Activated CD4-positive, alpha-beta T cell treated with anti-CD3 and anti-CD28 coated beads, Interleukin-2, amount 50 U/mL, for 48 hours (primary cell): ENCODE measurements at places on chromosomes 13 and 19.

GRCh38 chr13:98977568-98978265, at the start of gene DOCK9:
Gene DOCK9, minus strand, starts transcription at chr13:98978064. Its CDS starts 155 bp downstream, at chr13:98977909.
- no peak for DNase-seq

GRCh38 chr19:29598036-29598435, 8.0 kb upstream of the POP4 start:
- DNase-seq, result no peak

GRCh38 chr13:73065665-73066340, 7.0 kb downstream of the KLF5 start:
- no peak for DNase-seq

DNA sequence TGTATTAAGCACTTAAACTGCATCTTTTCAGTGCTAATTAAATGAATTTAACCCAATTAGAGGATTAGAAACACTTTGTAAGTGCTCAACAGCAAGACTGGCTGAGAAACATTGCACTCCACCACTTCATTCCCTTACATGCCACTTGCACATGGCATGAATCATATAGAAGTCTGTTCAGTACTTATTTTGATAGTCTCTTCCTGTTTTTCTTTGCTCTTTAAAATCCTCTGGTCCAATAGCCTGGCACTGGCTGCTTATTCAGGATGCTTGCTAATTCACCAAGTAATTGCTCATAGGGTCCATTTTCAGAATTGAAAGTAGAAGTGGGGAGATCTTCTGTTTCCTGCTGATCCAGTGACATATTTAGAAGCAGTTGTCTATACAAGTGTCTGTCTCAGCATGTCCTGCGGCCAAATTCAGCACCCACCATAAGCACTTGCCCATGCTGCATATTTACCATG, 900.1 kb downstream of the PCDH9 start:
- no peak for DNase-seq

DNA sequence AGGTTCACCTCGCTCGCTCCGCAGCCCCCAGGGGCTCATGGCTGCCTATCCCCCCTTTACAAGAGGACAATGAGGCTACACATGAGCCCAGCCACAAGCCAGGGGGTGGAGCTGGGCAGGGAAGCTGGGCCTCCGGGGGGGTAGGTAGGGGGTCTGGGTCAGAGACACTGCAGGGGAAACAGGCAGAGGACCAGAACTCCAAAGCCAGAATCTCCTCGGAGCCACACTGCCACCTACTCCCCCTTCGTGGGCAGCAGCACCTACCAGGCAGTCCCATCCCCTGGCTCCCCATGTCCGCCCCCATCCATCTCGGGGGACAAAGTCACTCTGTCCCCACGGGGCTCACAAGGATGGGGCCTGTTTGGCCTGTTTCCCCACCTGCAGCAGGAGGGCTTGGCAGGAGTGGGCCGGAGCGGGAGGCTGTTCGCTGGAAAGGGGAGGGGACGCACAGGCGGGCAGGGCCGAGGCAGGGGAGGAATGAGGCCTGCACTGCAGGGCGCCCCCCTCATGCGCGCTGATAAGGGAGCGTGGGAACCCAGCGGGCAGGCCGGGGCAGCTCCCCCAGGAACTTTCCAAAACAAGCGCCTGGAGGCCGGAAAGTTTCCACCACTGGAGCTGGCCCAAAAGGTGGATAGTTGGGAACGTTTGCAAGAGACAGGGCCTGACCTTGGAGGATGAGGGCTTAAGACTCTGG, 545 bp upstream of the ISYNA1 start:
- no peak for DNase-seq

- DNase-seq, result no peak
Measured at GRCh38 chr19:19662871-19663255, 613 bp downstream of the ATP13A1 start.

DNA sequence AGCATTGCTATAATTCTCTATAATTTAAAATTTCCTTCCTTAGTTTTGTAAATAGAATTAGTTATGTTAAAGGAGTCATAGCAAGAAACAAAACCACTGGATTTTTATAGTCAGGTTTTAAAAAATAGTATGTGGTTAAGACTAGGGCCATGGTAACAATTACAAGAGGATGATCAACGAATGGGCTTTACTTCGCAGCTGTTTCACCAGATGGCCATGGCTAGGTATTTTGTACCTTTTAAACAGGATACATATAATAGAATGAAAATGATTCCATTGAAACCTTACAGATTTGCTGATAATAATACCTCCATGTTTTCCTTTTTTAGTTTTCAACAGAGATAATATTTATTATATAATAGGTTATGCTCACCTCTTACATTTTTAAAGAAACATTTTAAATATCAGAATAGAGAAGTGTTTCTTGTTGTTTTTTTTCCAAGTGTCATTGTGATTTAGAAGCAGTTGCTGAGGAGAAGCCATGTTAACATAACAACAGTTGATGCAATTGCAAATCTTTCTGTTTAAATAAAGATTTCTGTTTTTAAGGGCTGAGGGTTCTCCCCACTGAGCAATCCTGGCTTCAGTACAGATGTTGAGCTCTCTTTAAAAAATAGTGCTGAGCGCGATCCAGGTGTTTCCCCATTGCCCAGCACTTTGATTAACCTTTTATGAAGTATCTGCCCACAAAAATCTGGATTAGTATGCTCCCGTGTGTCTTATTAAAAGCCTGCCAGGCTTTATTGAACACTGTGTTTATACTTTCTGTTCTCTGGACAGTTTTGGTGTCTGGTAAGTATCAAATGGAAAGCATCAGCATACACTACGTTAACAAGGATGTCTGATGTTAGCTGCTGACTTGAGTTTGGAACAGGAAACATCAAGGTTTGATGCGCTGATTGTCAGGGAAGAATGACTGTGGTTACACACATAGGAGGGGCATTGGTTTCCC, 205.3 kb downstream of the HS6ST3 start:
- no peak for DNase-seq

DNA sequence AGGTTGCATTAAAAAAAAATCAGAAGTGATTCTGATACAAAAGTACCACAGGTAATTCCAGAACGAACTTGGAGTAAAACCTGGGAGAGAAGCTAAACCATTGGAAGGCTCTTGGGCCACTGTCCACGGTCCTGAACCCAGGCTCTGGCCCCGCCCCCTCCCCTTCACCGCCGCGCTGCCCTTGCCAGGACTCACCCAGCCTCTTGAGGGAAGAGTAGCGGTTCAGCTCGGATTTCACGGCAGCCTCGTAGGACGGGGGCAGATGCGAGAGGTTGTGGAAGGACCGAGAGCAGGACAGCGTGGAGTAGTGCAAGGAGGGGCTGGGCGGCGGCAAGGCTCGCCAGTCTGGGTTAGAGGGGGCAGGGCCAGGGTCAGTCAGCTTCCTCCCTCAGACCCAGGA, 5.7 kb downstream of the SHISA7 start:
- peak; percentile 45 for DNase-seq

DNA sequence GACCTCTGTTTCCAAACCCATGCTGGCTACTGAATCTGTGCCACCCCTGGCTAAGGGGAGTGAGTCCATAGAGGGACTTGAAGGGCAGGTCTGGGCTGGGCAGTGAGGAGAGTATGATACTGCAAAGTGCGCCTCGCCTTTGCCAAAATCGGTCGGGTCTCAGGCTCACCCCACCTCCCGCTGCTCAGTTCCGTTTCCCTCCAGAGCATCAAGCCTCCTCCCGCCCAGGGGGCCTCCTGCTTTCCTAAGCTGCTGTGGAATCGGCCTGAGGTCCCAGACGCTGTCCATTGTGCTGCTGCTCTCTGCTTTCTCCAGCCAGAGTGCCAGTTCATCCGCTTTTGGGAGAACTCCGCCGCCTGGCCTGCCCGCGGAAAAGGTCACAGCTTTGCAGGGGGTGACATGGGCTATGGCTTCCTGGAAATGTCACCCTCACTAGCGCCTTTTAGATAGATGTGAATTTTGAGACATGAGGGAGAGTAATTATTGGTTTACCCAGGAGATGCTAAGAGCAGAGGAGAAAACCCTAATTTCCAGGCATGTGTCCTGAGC, 1418.4 kb downstream of the UQCRFS1 start:
- peak; percentile 10 for DNase-seq

- DNase-seq, result peak; percentile 50
Measured at GRCh38 chr19:10189616-10190015, 5.1 kb downstream of the DNMT1 start.

GRCh38 chr13:29581666-29582065, 13.8 kb downstream of the SLC7A1 start:
- no peak for DNase-seq

DNA sequence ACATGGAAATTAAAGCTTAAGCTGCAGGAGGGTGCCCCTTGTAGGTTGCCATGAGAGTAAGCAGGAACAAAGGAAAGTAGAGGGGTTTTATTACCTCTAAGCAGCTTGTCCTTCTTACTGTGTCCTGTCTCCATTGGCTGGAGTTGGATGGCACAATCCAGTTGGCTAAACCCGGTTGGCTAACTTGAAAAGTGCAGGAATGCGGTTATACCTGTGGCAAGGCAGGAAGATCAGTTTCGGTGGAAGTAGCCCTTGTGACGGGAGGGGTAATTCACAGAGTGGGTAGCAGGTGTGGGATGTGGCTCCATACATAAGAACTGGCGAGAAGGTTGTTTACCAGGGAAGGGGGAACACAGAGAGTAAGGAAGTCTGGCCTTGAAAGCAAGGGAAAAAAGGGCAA, 3.2 kb downstream of the ZNF726 start:
- DNase-seq, result no peak

GRCh38 chr13:86383151-86383550, 583.9 kb upstream of the SLITRK6 start:
- DNase-seq, result no peak
